ENCODE measurements at places on chromosomes 16 and 17. TPM values are rescaled to one million over a fixed set of nuclear protein-coding genes. Genes with fewer than 3 reads are reported as not detected.

The CFAP52 gene
- total RNA-seq = not detected

The PRR29 gene
- total RNA-seq = 2.4 TPM

The SLC5A2 gene
- total RNA-seq = 0.13 TPM

The SCGB1C2 gene
- total RNA-seq = not detected

The PROCA1 gene
- 15.8 TPM for total RNA-seq

Measured in PC-9 (cell line).